Activated T-cell treated with anti-CD3 and anti-CD28 coated beads, Interleukin-2, amount 50 U/mL, for 4 hours (primary cell): ENCODE measurements at places on chromosomes 13 and 19. TPM values are rescaled to one million over a fixed set of nuclear protein-coding genes. Genes with fewer than 3 reads are reported as not detected.

Gene KL
- 0.30 TPM for total RNA-seq

GRCh38 chr13:99357131-99357596 lies 50.0 kb upstream of the GPR183 start:
- peak; percentile 46 for DNase-seq

Gene CBLC
- total RNA-seq: 0.23 TPM

DNA sequence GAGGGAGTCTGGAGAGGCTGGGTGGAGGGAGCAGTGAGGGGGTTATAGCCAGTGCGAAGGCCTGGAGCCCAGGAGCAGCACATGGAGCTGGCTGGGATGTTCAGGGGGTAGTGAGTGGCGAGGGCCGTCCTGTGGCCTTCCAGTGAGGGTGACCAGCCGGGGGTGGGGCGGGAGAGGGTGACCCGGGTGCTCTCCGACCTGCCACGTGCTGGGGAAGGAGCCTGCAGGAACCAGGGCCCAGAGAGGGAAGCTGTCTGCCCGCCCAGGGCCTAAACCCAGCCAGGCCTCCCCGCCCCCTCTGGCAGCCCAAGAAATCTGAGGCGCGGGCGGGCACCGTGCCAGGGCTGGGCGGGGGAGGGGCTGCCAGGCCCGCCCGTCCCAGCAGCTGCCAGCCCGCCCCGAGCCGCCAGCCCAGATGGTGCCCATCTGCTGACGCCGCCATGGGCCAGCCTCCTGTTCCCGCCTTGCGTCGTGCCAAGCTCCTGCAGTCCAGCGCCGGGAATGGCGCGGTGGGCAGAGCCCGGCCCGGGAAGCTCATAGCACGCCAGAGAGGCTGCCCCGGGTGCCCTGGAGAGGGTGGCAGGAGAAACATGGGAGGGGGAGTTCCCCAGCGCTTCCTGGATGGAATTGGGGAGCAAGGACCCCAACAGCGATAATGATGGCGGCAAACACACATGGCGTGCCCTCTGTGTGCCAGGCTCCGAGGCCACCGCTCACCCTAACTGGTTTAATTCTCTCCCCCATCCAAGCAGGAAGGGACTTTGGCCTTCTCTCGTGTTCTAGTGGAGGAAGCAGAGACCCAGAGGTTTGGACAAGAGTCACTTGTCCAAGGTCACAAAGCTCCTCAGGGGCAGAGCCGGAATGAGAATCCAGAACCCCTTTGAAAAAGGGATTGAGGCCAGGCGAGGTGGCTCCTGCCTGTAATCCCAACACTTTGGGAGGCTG lies 21.5 kb downstream of the NFIC start:
- no peak for DNase-seq

Gene OVOL3
- total RNA-seq: not detected

DNA sequence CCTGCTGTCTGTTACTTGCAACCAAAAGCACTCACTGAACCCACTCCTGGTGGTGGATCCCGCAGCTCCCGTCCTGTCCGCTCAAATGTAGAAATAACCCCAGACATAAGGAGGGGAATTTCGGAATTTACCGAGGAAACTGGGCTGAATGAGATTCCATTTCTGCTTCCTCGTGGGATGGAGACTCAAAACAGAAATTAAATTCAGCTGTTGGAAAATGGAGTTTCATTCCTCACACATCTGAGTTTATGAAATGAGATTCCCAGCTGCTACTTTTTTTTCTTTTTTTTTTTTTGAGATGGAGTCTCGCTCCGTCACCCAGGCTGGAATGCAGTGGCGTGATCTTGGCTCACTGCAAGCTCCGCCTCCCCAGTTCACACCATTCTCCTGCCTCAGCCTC lies 44.3 kb downstream of the COLGALT1 start:
- DNase-seq: no peak

- no peak for DNase-seq
Measured at GRCh38 chr19:46384396-46384795, 29.0 kb downstream of the CCDC8 start.

DNA sequence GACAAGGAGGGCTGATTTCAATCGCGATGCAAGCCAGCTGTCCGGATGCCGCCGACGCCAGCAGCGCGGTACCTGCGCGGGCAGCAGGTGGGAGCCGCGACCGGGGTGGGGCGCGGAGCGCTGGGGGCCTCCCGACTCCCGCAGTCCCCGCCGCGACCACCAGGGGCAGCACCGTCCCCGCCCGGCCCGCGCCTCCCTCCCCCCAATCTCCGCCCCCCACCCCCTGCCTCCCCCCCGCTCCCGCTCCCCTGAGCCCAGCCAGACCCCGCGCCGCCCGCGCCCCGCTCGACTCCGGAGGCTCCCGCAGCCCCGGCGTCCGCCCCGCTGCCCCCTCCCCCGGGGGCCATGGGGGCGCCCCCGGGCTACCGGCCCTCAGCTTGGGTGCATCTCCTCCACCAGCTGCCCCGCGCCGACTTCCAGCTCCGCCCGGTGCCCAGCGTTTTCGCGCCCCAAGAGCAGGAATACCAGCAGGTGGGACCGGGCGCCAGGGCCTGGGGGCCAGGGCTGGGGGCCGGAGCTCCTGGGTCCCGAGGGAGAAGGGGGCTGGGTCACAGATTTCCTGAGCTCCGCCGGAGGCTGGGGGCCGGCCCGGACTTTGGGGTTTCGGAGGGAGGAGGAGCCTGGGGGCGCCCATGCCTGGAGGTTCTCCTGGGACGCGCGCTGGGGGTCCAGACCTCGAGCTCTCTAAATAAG lies at the start of gene TTYH1:
Gene TTYH1 (plus strand): TSS at position 257 of the 693 bp plus-strand sequence. CDS start 89 bp downstream, at position 346.
- peak; percentile 29 for DNase-seq

GRCh38 chr13:81987677-81988357 lies 1646.9 kb upstream of the SPRY2 start:
- no peak for DNase-seq

DNA sequence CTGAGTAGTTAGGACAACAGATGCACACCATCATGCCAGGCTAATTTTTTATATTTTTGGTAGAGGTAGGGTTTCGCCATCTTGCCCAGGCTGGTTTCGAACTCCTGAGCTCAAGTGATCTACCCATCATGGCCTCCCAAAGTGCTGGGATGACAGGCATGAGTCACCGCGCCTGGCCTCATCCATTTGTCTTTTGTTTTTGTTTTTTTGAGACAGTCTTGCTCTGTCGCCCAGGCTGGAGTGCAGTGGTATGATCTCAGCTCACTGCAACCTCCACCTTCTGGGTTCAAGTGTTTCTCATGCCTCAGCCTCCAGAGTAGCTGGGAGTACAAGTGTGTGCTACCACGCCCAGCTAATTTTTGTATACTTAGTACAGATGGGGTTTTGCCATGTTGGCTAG lies 57.0 kb downstream of the DNM2 start:
- no peak for DNase-seq
